ENCODE measurements at places on chromosomes 7 and 10.
A peak's percentile ranks its signal among the peaks of the same experiment; 100 is the strongest.

GRCh38 chr10:101535949-101536348, 52.1 kb downstream of the POLL start:
- no peak for DNase-seq

DNA sequence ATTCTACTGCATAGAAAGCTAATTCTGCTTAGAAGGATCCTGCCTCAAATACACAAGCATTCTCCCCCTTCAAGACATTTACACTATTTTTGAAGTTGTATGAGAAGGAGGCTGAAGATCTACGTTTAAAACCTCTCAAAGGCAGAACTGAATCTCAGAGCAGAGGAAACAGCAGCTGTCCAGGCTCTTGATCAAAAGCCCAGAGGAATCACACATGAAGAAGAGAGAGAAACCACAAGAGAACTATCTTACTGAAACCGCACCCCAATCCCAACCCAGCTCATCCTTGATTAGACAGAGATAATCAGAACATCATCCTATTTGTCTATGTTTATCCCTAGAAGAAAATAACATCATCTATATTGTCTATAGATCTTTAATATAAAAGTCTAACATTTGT, 2.2 kb upstream of the DNAJC1 start:
- DNase-seq = no peak

DNA sequence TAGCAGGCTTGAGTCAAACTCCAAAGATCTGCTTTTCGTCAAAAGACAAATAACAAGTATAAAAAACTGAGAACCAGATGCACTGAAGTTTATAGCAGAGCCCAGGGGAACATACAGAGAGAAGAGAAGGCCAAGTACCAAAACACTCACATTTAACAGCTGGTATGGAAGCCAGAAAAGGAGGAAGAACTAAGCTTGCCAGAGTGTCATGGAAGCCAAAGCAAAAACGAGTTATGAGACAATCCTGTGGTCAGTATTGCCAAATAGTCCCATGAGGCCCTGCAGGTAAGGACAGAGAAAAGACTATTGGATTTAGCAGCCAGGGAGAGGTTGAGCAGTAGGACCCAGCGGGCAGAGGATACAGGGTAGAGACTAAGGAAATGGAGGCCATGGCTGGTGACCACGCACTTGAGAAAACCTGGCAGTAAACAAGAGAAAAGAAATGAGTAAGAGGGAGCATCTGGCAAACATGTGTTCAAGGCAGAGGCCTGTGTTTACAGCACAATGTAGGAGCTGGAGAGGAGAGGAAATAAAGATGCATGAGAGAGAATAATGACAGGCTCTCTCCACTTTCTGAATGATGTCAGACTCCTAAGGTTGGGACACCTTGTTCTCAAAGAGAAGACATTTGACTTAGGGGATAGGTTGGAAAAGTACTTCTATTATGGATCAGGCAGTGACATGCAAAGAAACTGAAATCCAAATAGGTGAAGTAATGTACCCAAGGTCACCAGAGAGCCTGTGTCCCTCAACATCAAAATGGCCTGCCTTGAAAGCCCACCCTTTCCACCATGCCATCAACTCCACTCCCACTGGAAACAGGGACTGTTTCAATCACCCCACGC, 9.1 kb downstream of the CREB3L2 start:
- peak; percentile 98 for DNase-seq

GRCh38 chr10:117222976-117223692, 17.8 kb upstream of the SLC18A2 start:
- DNase-seq = no peak

DNA sequence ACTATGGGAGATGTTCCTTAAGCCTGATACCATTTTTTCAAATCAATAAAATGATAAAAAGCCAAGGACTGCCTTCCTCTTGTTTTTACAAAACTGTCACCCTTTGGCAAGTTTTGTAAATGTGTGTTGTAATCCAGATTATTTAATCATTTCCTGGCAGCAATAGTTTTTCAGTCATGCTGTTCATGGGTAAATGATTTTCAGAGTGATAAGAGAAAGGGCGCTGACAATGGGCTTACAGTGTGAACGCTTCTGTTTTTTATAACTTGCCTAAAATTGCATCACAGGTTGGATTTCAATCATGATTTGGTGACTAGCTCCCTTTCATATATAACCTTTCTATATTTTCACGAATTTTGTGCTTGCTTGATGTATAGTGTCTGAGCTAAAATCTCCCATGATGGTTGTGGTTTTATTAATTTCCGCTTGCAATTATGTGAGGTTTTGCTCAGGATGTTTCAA, 19.0 kb upstream of the DMBT1 start:
- no peak for DNase-seq

DNA sequence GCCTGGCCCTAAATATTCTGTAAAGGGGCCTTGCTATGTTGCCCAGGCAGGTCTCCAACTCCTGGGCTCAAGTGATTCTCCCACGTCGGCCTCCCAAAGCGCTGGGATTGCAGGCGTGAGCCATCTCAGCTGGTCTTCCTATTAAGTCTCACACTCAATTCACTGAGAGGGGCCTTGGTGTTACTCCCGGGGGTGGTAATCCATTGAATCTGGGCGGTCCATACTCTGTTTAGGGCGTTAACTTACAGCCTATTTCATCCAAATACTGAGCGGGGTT, 665 bp upstream of the SRRT start:
- no peak for DNase-seq

DNA sequence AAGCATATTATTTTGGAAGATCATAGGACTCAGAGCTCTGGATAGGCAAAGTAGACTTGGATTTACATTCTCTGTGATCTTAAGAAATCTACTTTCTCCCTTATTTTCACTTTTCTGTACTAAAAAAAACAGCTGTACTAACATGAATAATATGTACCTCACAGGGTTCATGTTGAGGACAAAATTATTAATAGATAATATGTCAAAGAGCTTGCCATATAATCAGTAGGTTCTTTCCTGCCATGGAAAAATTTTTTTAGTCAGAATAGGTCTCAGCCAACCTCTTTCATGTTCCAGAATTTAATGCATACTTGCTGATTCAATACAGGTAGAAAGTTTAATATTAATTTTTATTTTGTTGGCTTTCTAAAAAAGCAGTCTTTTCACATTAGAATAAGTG, 780.3 kb upstream of the C7orf33 start:
- no peak for DNase-seq

DNA sequence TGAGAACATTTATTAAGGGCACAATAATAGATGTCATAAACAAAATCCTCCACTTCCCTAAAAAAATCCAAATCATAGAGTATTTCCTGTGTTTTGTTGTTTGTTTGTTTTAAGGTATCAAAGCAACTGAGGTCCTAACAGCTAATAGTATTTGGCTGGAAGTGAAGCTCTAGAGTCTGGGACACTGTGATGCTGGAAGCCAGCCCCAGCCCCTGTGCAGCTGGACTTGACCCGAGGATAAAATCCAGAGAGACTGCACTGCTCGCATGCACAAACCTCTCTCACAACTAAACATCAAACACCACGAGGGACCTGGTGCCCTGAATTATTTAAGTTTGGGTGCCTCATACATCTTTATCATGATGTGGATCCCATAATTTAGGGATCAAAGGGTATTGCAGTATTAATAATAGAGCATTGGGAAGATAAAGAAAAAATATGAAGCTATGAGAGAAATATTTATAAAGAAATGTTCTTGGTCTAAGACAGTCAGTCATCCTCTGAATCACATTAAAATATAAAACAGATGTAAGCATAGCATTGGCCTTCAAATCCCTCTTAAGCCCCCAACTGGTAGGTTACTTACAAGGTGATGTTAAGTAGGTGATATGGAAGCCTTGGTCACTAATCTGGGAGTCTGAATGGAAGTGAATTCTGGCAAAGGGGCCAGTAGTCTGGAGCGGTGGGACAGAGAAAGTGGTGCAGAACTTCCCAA, 44.4 kb downstream of the CUBN start:
- peak; percentile 20 for DNase-seq

DNA sequence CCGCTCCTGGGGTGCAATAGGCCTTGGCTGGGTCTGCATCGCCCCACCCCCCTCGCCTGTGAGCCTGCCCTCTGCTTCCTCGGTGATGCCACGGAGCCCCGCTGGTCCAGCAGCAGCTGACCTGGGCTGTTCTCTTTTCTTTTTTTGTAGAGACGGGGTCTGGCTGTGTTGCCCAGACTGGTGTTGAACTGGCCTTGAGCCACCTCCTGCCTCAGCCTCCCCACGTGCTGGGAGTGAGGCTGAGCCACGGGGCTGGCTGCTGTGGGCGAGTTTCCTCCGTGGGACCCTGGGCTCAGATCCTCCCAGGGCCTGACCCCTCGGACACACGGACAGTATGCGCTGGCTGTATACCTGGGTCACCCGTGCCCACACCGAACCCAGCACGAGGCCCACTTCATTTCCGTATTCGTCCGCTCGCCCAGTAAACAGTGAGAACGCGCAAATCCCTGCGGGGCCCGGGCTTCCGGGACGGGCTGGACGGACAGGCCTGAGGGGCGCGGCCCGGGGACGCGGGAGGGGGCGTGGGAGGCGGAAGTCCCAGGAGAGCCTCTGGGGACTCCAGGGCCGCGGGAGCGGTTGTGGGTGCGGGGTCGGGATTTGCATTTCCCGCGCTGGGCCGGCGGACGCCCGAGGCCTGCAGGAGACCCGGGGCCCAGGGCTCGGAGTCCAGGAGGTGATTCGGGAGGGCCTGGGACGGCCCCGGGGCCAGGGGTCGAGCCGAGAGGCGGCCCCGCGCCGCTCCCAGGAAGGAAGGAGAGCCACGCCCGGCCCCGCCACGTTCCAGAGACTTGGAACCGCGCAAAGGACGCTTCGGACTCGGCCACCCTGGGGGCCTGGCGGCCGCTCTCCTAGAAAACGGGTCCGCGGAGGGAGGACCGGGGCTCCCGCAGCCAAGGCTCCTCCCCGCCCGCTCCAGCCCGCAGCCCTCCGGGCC, 57.7 kb upstream of the DNAJB6 start:
- DNase-seq = peak; percentile 25

DNA sequence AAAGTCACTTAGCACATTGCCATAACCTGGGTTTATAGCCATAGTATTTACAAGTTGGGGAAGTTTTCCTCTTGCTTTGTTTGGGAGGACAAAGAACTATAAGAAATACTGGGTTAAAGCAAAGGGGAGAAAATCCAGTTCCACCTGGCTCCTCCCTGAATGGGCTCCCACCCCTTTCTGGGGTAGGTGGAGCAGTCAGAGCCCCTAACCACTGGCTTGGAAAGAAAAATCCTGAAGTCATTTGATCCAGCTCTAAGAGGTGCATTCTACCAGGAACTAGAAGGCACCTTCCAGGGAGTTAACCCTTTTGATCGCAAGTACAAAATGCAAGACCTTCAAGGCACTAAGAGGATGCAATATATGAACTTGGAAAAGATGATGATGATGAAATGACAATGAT, 31.3 kb upstream of the TCF7L2 start:
- DNase-seq = no peak

DNA sequence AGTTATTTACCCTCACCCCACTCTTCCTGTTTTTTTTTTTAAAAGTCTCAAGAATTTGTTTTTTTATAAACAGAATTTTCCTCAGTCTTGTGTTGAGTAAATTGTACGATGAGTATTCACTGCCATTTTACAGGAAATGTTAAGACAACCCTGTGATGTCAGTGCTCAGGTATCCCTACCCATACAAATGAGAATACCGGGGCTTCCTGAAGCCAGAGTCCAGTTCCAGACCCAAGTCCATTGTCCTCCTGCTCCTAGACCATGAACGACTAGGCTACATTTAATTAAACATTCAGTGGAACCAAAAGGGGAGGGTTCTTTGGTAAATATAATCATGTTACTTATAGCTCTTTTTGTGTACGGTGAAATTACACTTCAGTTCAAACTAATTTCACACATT, 79.2 kb downstream of the GNAI1 start:
- no peak for DNase-seq

GRCh38 chr10:70145166-70145665, 1.3 kb downstream of the TYSND1 start:
- no peak for DNase-seq

GRCh38 chr7:134375206-134375605, 58.5 kb upstream of the SLC35B4 start:
- no peak for DNase-seq

- DNase-seq = no peak
Measured at GRCh38 chr7:112362053-112362650, 88.1 kb upstream of the IFRD1 start.

GRCh38 chr10:46309511-46310142, 22.8 kb downstream of the ANTXRL start:
- no peak for DNase-seq

DNA sequence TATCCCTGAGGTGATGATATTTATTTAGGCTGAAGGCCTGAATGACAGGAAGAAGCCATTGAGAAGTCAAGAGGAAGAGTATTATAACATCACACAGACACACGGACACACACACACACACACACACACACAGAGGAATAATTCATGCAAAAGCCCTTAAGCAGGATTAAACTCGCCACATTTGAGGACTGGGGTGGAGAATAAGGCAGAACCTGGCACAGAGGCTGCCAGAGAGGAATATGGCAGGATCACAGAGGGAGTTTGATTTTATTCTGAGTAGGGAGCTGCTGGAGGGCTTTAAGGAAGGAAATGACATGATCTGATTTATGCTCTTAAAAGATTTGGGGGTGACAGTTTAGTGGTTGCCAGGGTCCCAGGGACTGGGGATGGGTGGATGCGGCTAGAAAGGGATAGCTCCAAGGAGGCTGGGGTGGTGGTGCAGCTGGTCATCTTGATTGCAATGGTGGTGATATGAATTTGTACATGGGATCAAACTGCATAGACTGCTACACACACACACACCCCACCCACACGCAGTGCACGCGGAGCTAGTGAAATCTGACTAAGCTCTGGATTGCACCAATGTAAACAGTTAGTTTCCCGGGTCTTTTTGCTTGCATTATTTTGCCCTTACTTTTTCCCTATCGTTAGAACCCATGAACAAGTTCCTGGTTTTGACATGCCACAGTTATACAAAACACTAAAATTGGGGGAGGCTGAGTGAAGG, 11.2 kb downstream of the SMURF1 start:
- peak; percentile 52 for DNase-seq

GRCh38 chr7:91165006-91165845, 99.0 kb upstream of the FZD1 start:
- DNase-seq = peak; percentile 78

DNA sequence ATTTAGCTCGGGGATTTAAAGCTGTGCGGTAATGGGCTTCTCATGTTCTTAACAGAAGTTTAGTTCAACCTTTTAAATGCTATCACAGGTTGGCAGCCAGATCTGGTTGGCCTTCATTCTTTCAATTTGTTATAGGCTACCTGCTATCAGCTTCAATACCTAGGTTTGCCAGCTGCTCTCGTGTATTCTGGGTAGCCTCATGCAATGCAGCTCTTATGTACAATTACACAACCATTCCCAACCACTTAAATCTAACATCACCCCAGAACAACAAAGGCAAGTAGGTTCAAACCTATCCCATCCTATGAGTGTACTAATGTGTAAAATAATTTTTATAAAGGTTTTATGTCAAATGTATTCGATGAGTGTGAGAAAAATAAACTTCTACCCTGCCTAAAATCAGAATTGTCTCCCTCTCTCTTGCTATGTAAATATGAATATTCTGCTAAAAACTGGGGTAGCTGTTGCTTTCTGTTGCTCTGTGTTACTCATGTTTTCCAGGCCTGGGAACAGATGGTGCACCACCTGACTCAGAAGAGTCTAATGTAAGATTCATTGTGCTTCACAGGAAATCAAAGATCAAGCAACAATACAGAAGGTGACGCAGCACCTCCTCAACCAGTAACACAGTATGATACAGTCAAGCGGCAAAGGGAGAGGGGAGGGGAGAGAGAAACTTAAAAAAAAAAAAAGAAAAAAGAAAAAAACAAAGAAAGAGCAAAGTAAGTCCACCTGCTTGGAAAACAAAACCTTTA, 188.6 kb downstream of the ETV1 start:
- DNase-seq = peak; percentile 69
